ENCODE measurements at places on chromosomes 16 and 17.

- no peak for DNase-seq
- no peak overlapping the region for H3K27ac ChIP-seq
- peaks cover 14% of the 10 kb centered on the region for H3K4me1 ChIP-seq
- H3K27me3 ChIP-seq, result no peaks in the 10 kb centered on the region
These were observed 8.9 kb downstream of the NKIRAS2 start for GRCh38 chr17:42028791-42029127.

- H3K27me3 ChIP-seq, result peaks cover 6% of the 10 kb centered on the region
- no peak for DNase-seq
- no peaks in the 10 kb centered on the region for H3K4me1 ChIP-seq
- no peak within 1 kb of the TSS for H3K4me3 ChIP-seq
- no peak within 1 kb of the TSS for H3K27ac ChIP-seq
- no peaks in the 10 kb centered on the region for H3K36me3 ChIP-seq
These were observed at the start of gene PRSS21 for GRCh38 chr16:2816751-2817339. TSS of gene PRSS21 (plus strand) at chr16:2817237. CDS start at chr16:2817269, 32 bp downstream.

DNA sequence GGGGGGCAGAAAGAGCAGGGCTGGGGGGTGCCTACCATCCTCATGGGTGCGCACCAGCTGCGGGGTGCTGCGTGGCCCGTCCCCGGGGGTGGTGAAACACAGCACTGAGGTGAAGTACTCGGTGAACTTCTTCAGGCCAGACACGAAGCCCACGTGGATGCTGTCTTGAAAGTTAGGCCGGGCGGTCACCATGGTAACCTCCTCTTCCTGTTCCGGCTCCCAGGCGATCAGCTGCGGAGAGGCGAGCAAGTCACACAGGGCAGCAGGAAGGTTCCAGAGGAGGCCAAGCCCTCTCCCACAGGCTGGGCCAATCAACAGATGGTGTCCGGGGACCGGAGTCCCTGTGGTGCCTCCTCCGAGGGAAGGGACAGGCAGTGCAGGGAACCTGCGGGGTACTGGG lies 90.1 kb upstream of the CDC42EP4 start:
- no peaks in the 10 kb centered on the region for H3K27me3 ChIP-seq
- peaks cover 1% of the 10 kb centered on the region for H3K4me1 ChIP-seq
- no peak for DNase-seq
- H3K4me3 ChIP-seq, result no peak overlapping the region
- peaks cover 38% of the 10 kb centered on the region for H3K36me3 ChIP-seq

GRCh38 chr17:7538050-7538449 lies 10.8 kb upstream of the TNFSF12 start:
- no peak for DNase-seq
- no peaks in the 10 kb centered on the region for H3K4me1 ChIP-seq

Measured in activated B cell treated with CpG ODN at 0.5 μM for 24 hours (primary cell).